ENCODE measurements at places on chromosomes 6 and 20. TPM values are rescaled to one million over a fixed set of nuclear protein-coding genes. Genes with fewer than 3 reads are reported as not detected.

Gene SLC52A3
- total RNA-seq = 4.1 TPM

Gene ROS1
- under 0.01 TPM for total RNA-seq

Gene NOX3
- not detected for total RNA-seq

Gene EPHA7
- total RNA-seq = 0.80 TPM

Gene VTA1
- 31.8 TPM for total RNA-seq

Gene LTB
- 0.96 TPM for total RNA-seq

Gene TBXT
- total RNA-seq = not detected

Gene HMGA1
- total RNA-seq = 20.9 TPM

- no peaks in the 10 kb centered on the region for H3K27me3 ChIP-seq
- no peak overlapping the region for H3K4me3 ChIP-seq
- no peak overlapping the region for H3K27ac ChIP-seq
- H3K4me1 ChIP-seq = no peaks in the 10 kb centered on the region
- no peaks in the 10 kb centered on the region for H3K36me3 ChIP-seq
Measured at GRCh38 chr6:105080279-105080678, 99.5 kb downstream of the POPDC3 start.

DNA sequence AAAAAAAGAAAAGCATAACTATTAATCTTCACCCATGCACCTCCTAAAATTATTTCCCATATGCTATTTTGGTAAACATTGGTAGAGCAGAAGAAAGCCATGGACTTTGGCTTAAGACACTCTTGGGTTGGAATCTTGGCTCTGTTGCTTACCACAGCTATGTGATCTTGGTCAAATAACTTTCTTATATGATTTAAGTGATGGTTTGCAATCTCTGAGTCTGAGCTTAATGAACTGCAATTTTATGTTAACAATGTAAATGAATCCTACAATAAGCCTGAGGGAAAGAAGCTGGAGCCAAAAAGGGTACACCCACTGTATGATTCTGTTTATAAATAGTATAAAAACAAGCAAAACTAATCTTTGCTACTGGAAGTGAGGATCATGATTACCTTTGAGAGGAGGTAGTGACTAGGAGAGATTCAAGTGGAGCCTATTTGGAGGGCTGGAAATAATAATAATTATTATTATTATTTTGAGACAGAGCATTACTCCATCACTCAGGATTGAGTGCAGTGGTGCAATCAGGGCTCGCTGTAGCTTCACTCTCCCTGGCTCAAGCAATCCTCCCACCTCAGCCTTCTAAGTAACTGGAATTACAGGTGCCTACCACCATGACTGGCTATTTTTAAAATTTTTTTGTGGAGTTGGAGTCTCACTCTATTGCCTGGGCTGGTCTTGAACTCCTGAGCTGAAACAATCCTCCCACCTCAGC lies 34.5 kb downstream of the ABRACL start:
- no peak overlapping the region for H3K27ac ChIP-seq
- H3K36me3 ChIP-seq = no peaks in the 10 kb centered on the region
- H3K4me3 ChIP-seq = no peak overlapping the region
- H3K27me3 ChIP-seq = no peaks in the 10 kb centered on the region
- DNase-seq = no peak

DNA sequence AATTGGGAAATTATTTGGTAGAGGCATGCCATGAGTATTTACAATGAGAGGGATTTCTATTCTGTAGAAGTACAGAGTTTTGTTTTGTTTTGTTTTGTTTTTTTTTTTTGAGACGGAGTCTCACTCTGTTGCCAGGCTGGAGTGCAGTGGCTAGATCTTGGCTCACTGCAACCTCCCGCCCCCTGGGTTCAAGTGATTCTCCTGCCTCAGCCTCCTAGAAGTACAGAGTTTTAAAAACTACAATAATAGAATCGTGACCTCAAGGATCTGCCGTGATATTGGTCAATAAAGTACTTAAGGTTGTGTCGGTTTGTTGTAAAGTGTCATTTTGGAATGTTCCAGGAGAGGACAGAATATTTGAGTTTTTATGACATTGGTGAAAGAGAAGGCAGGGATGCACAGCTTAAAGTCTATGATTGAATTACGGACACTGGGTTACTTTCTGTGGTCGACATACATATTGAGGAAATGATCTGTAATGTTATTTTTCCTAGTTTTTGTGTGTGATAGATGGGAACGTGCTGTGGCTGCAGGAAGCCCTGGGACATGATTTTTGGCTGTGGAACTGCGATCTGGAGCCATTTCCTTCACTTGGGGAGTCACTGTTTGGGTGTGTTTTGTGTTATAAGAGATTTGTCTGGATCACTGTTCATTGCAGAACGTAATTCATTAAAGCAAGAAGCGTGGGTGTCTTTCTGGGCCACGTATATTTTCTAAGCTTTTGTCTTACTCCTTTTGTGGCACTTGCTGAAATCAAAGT lies 59.6 kb downstream of the TIAM2 start:
- H3K27ac ChIP-seq = no peak overlapping the region
- no peaks in the 10 kb centered on the region for H3K4me1 ChIP-seq
- no peak overlapping the region for H3K4me3 ChIP-seq
- H3K27me3 ChIP-seq = no peaks in the 10 kb centered on the region

GRCh38 chr6:82033631-82034211 lies 213.8 kb downstream of the IBTK start:
- H3K4me1 ChIP-seq = no peaks in the 10 kb centered on the region
- DNase-seq = no peak
- H3K36me3 ChIP-seq = no peaks in the 10 kb centered on the region
- no peak overlapping the region for H3K4me3 ChIP-seq
- no peaks in the 10 kb centered on the region for H3K27me3 ChIP-seq

- H3K4me3 ChIP-seq = no peak overlapping the region
- no peak overlapping the region for H3K27ac ChIP-seq
- DNase-seq = no peak
- H3K36me3 ChIP-seq = no peaks in the 10 kb centered on the region
Measured at GRCh38 chr20:49999329-49999728, 16.5 kb downstream of the SNAI1 start.

DNA sequence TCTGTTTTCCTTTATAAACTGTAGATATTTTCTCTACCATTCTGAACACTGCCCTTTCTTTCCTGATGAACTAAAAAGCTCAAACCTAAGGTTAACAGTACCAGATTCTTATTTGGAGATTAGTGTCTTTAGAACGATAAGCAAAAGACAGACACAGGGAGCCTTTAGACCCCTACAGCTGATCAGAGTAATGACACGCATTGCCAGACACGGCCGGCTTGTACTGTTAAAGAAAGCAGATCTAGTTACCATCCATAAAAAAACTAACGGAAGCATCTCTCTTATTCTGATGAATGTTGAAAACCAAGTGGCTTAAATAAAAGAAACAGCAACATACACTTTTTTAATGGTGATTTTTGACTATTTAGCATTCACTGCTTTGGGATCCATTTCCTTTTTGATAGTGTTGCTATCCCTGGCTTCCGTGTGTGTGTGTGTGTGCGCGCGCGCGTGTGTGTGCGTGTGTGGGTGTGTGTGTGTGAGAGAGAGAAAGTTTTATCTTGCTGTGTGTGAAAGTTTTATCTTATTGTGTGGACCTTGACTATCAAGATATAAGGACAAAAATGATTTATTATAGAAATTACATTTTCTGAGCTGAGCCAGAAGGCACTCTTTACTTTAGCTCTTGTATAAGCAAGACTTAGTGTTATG lies 95.6 kb upstream of the SLC35B3 start:
- H3K4me1 ChIP-seq = no peaks in the 10 kb centered on the region
- H3K4me3 ChIP-seq = no peak overlapping the region
- H3K27me3 ChIP-seq = no peaks in the 10 kb centered on the region
- no peak overlapping the region for H3K27ac ChIP-seq

- H3K4me1 ChIP-seq = no peaks in the 10 kb centered on the region
- no peak for DNase-seq
- H3K4me3 ChIP-seq = no peak overlapping the region
- no peaks in the 10 kb centered on the region for H3K36me3 ChIP-seq
Measured at GRCh38 chr6:63739094-63739687, 103.6 kb downstream of the PHF3 start.

DNA sequence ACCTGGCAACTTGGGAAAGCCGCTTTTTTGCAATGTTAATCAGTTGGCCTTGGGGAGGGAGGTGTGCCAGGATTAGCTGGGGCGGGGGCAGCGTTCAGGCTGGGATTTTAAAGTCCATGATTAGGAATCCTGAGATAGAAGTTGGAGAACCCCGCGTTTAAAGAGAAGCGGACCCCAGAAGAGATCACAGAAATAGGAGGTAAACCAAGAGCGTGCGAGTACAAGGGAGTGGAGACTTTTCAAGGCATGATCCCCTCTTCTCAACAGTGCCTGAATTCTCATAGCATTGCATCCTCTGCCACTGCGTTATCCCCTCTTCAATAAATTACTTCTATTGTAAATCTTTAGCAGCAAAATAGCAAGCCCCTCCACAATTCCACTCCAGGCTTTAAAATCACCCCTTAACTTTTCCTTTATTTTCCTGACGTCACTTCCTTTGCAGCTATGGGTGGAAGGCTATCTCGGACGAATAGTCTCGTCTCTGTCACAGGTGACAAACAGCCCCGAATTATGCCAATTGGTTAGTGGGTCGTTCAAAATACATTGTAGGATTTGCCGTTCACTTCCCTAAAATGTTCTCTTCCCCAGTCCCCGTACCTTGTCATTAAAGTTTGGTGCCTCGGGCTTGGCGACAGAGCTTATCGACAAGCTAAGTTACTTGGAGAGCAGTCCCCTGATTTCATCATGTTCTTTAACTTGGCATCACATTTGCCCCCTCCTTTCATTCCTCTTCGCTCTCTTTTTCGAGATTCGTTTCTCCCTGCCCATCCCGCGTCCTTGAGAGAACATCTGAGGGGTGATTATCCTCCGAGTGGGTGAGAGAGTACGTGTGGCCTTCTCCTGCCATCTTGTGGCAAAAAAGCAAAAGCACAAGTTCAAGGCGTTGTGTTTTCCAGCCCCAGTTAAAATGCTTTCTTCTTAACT lies 17.1 kb downstream of the OR2B2 start:
- peak overlapping the region; percentile 70 for H3K27ac ChIP-seq
- H3K4me1 ChIP-seq = no peaks in the 10 kb centered on the region
- DNase-seq = peak; percentile 48

GRCh38 chr20:25242231-25242630 lies 5.7 kb upstream of the PYGB start:
- no peak overlapping the region for H3K4me3 ChIP-seq
- no peaks in the 10 kb centered on the region for H3K36me3 ChIP-seq
- H3K27ac ChIP-seq = no peak overlapping the region
- DNase-seq = no peak
- peaks cover 8% of the 10 kb centered on the region for H3K4me1 ChIP-seq

DNA sequence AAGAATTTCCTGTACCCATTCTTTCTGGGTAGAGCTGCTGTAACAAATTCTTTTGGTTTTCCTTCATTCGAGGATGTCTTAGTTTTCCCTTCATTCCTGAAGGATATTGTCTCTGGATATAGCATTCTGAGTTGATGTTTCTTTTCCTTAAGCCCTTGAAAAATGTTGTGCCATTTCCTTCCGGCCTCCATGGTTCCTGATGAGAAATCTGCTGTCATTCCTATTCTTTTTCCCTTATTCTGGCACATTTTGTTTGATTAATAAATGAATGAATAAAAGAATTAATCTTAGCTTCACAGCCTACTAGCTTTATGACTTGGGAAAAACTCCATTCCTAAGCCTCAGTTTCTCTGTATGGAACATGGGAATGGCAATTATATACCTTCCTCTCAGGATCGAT lies 173.1 kb downstream of the EYA2 start:
- no peaks in the 10 kb centered on the region for H3K4me1 ChIP-seq
- no peaks in the 10 kb centered on the region for H3K27me3 ChIP-seq
- no peak overlapping the region for H3K27ac ChIP-seq
- DNase-seq = no peak
- H3K36me3 ChIP-seq = no peaks in the 10 kb centered on the region

- no peaks in the 10 kb centered on the region for H3K36me3 ChIP-seq
- H3K4me1 ChIP-seq = no peaks in the 10 kb centered on the region
- peaks cover 6% of the 10 kb centered on the region for H3K27me3 ChIP-seq
- no peak for DNase-seq
- peak overlapping the region; percentile 87 for H3K4me3 ChIP-seq
Measured at GRCh38 chr6:1624851-1625781, 15.4 kb downstream of the FOXC1 start.

DNA sequence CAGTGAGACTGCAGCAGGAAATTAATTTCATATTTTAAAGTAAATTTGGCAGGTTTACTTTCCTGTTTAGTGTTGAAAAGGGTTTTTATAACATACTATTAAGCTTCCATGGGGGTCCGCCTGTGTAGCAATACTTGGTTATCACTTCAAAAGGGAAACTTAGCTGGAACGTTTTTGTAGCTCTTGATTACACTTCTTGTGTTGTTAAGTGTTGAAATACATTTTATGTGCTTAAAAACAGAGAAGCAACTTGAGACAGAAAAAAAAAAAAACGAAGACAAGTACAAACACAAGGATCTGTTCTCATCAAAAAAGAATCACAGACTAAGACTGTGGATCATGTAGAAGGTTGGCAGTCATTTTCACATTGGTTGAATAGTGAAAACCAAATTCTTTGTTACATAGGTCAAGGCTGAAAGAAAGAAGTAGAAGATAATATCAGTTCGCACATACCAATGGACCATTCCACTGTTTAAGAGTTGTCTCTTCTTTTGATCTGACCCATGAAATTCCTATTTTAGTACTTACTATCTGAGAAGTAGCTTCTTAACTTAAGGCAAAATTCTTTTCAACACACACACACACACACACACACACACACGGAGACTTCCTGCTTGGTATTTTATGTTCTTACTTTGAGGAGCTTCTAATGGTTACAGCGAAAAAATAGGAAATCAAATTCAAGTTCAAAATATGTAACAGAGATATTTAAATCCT lies 113.9 kb upstream of the SLC35B3 start:
- no peaks in the 10 kb centered on the region for H3K4me1 ChIP-seq
- no peak overlapping the region for H3K4me3 ChIP-seq
- no peak for DNase-seq
- H3K27me3 ChIP-seq = no peaks in the 10 kb centered on the region

DNA sequence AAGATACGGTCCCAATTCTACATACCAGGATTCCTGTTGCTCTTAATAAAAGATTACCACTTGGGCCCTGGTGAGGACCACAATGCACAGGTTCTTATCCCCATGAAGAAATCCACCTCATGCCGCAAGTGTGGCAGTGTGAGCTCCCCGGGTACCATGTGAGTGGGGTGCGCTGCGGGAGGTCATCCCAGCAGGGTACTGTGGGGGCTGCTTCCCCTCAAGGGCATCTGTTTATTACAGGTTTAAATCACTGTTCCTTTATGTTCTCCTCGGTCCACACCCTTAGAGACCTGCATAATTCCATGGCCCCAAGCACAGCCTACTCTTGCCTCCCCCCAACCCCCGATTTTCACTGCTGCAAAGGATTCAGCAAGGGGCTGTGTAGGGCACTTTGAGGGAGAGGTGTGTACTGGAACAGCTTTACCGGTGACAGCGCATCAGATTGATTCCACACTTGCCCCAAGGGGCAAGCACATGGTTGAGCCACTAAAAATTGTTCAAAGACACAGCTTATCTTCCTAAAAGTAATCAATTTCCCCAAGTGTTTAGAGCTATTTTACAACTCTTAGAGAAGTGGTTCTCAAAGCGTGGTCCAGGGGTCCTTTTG lies 6.2 kb downstream of the DIDO1 start:
- no peak overlapping the region for H3K4me3 ChIP-seq
- H3K27ac ChIP-seq = no peak overlapping the region
- no peak for DNase-seq
- peaks cover 7% of the 10 kb centered on the region for H3K4me1 ChIP-seq

GRCh38 chr6:138979813-138980668 lies 8.0 kb downstream of the REPS1 start:
- DNase-seq = no peak
- H3K27me3 ChIP-seq = no peaks in the 10 kb centered on the region
- H3K4me1 ChIP-seq = no peaks in the 10 kb centered on the region

- no peaks in the 10 kb centered on the region for H3K36me3 ChIP-seq
- no peak for DNase-seq
- no peak overlapping the region for H3K4me3 ChIP-seq
- no peak overlapping the region for H3K27ac ChIP-seq
Measured at GRCh38 chr20:24891546-24892393, 57.3 kb upstream of the CST7 start.
